NCI-H1436 treated with DMSO at 0.1 percent for 48 hours (cell line): ENCODE measurements at places on chromosomes 1 and 21.

DNA sequence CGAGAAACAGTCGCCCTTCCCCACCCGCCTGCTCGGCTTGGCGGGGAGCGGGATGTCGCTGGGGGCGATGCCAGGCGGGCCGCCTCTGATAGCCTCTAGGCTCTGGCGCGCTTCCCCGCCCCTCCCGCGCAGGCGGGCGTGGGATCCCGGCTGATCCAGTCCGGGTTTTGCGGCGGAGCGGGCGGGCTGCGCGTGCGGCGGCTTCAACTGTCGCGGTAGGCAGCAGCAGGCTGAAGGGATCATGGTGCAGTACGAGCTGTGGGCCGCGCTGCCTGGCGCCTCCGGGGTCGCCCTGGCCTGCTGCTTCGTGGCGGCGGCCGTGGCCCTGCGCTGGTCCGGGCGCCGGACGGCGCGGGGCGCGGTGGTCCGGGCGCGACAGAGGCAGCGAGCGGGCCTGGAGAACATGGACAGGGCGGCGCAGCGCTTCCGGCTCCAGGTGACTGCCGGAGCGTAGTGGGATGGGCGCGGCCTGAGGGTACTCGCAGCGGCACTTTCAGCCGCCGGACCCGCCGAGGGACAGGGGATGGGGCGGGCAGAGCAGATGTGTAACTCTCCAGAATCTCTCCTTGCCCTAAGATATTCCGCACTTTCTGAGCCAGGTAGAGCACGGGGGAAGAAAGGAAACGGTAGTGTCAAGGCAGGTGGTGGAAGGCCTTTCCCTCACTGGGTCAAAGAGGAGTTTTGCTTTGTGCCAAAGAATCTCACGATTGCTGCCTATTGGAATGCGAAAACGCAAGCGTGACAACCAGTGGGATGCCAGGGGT is at the start of gene FAAH:
TSS of gene FAAH (plus strand) at position 210 of the 764 bp plus-strand sequence. CDS start at position 242, 32 bp downstream.
- no peak for DNase-seq

DNA sequence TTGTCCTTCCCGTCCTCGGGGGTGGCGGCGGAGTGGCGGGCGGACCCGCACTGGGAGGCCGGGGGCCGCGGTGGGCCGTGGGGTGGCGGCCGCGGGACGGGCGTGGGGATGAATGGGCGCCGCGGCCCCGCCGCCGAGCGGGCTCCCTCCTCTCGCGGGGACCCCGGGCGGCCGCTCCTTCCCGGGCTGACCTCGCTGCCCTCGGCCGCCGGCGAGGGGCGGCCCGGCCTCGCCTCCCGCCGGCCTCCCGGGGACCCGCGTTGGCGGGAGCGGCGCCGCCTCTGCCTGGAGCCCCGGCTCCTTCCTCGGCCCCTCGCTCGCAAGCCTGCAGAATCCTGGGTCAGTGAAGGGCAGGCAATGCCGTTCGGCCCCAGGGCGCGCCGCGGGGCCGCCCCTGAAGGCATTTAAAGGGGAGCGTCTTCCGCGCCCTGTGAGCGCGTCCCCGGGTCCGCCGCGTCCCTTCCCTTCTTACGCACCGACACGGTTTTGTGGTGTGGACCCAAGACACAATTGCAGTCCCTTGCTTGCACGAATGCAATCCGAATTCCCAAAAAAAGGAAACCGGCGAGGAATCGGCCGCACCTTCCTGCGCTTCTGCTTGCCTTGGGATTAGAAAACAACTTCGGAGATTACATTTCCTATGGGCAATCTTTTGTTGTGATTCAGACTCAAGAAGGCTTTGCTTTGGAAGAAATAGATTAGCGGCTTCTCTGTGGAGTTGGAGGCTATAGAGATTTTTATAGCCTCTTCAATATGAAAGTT is 776 bp downstream of the ITSN1 start:
- no peak for DNase-seq

GRCh38 chr1:3058263-3059030 is 10.6 kb upstream of the PRDM16 start:
- no peak for DNase-seq

GRCh38 chr1:158028969-158029368 is 35.5 kb downstream of the KIRREL1 start:
- DNase-seq = no peak

- DNase-seq = no peak
Observed at GRCh38 chr1:34668063-34668462, 86.8 kb upstream of the GJB5 start.

GRCh38 chr1:223803211-223803610 is 42.5 kb downstream of the TP53BP2 start:
- DNase-seq = no peak

- no peak for DNase-seq
Observed at GRCh38 chr1:208538587-208538986, 294.4 kb upstream of the PLXNA2 start.

GRCh38 chr1:28104866-28105467 is 16.6 kb upstream of the EYA3 start:
- peak; percentile 70 for DNase-seq

GRCh38 chr1:64187646-64188045 is 15.8 kb upstream of the UBE2U start:
- no peak for DNase-seq

- no peak for DNase-seq
Observed at GRCh38 chr21:46098303-46099141, 610 bp downstream of the COL6A2 start.

DNA sequence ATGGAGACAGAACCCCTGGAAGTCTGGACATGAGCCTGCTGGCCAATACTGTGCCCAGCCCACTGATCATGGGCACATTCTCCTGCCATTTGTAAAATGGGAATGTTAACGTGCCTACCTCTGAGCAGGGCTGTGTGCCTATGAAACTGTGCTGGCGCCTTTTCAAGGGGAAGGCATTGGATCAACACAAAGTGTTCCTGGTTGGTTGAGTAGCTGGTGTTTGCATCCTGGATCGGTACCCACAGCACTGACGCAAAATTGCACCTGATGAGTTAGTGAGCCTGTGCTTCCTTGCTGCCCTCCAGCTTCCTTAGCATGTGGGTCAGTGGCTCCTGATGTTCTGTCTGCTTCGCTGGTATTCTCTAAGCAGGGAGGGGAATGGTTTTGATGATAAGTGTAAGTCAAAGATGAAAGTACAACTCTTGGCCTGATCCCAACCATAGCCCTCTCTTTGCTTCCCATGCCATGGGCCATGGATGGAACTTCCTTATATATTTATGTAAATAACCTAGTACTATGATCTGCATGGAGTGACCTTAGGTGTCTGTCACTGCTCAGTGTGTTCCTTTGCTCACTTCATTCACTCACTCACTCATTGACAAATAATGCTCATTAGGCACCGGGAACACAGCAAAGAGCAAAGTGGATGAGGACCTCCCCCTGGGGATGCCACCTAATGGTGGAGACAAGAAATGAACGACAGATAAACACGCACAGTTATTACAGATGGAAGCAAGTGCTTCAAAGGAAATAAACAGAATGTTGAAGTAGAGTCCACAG is 22.7 kb downstream of the MAB21L3 start:
- no peak for DNase-seq

DNA sequence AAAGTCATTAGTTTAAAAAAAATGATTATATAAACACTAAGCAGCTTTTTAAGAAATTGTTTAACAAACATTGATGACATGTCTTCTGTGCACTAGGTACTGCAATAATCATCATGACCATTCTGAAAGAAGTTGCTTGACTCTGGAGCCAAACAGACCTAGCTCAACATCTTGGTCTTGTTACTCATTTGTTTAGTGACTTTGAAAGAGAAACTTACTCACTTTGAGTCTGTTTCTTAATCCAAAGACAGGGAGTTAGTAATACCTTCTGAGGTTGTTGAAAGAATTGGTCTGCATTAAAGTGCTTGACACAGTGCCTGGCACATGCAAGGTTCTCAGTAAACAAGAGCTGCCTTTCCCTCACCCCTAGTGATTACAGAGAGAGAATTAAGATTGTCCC is 84.4 kb downstream of the SGIP1 start:
- DNase-seq = no peak

- DNase-seq = no peak
Observed at GRCh38 chr1:248189026-248189425, 8.0 kb upstream of the OR2M3 start.

GRCh38 chr1:18324246-18324645 is 156.5 kb upstream of the KLHDC7A start:
- DNase-seq = no peak

- DNase-seq = no peak
Observed at GRCh38 chr1:111615870-111616715, 3.5 kb upstream of the RAP1A start.

DNA sequence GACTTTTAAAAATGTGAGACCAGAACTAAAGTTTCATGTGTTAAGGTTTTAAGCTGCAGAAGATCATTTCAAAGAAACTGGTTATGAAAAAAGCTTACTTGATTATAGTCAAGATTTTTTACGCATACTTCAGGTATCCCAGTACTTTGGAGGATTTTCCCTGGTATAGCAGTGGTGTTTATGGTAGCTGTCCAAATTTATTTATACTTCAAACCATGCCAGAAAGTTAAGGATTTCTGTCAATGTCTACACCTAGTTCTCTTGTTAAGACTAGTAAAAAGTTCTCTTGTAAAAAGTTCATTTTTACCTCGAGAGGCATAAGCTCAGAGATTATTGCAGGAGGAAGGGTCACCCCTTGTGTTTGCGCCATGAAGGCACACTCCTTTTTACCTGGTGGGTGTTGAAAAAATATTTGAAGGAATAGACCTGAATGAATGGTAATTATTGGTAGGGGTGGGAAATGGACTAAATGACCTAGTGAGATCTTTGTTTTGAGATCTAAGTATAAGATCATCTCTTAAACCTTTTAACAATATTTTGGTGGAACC is 2.8 kb downstream of the DYRK1A start:
- no peak for DNase-seq

DNA sequence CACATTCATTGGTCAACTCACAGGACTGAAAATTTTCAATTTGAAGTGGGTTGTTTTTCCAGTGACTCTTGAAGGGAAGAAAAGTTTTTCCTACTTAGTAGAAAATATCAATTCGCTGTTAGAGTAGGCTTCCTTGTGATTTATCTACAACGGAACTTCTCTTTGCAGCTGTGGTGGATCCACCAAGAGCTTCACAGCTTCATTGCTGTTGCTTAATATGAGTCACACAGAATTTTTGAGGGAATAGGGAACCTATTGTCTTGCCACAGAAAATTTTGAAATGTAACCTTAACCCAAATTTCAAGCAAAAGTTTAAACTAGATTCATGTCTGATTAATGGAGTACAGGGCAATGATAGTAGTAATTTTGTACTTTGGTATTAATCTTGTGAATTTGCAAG is 58.4 kb upstream of the IFI44L start:
- DNase-seq = no peak

- DNase-seq = no peak
Observed at GRCh38 chr1:159999204-159999603, 32.6 kb downstream of the PIGM start.

- no peak for DNase-seq
Observed at GRCh38 chr21:27827972-27828371, 861.1 kb upstream of the ADAMTS5 start.

- no peak for DNase-seq
Observed at GRCh38 chr21:43971201-43971991, 40.7 kb upstream of the TRAPPC10 start.

GRCh38 chr1:41365772-41366454 is 4.7 kb downstream of the FOXO6 start:
- no peak for DNase-seq

- no peak for DNase-seq
Observed at GRCh38 chr1:55317673-55318072, 102.5 kb upstream of the USP24 start.

GRCh38 chr1:84247425-84248220 is 53.9 kb upstream of the SAMD13 start:
- DNase-seq = no peak

DNA sequence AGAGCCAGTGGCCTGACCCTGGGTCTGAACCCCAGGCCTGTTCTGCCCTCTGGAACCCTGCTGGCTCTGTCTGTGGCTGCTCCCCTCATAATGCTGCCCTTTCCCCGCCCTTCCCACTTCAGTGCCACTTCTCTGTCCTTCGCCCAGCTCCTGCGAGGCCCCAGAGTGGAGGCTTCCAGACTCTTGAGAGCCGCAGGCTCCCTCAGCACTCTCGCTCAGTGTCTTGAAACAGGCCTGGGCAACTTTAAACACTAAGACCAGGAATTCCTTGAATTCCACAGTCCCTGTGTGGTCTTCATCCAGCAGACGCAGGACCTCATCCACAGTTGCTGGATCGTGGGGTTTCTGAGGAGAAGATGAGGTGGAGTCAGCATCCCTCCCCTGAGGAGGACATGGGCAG is 3.5 kb downstream of the CRNN start:
- no peak for DNase-seq

DNA sequence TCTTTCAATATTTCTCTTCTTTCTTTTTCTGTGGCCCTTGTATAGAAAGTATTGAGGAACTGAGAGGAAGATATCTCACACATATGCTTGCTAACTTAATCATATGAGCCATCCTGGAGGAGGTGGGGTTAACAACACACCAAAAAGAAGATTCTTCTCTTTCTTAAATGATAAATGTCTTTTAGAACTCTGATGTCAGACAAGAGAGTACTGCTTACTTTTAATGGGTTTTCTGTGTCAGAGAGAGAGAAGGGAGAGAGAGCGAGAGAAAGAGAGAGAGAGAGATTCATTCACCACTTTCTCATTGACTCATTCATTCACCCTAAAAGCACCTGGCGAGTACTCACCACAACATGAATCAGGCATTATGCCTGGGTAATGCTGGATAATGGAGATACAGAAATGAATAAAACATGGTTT is 250.3 kb upstream of the SGIP1 start:
- DNase-seq = no peak

DNA sequence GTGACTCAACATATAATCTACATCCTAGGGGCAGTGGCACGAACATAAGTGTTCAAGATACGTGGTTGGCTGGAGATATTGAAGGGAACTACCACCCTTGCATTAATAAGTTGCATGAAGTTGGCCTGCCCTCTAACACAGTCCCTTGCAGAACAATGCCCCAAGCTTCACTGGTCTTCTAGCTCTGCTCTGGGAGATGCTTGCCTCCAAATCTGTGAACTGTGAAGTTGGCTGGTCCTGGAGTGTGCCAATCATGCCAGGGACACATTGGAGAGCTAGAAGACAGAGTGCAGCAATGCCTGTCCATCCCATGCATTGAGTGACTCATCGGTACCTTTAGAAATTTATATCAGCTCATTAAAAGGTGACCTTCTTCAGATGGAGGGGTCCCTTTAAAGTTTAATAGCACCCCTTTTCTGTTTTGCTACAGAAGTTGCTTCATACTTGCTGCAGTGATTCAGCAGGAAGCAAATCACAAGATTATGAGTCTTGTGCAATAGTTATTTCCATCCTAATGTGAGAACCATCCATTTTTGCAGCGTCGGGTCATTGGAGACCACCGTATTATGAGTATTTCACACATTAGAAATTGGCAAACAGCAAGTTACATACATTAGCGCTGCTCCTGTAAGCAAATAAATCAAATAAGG is 55.2 kb upstream of the KAZN start:
- no peak for DNase-seq

DNA sequence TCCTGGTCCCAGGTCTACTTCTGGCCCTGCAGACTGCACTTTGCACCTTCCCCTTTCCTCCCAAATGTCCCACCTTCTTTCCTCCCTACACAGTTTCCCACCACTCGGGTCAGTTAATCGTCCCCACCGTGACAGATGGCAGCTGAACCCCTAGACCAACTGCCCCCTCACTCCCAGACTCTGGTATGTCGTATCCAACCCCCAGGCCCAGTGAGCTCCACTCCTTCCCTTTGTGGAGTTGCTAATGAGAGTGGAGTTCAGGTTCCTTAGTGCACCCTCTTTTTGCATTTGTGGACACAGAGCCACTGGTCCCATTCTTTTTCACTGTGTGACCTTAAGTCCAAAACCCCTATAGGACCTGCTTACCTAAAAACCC is 1.8 kb downstream of the MAN1C1 start:
- DNase-seq = no peak
